ENCODE measurements at places on chromosomes 7 and 10.

DNA sequence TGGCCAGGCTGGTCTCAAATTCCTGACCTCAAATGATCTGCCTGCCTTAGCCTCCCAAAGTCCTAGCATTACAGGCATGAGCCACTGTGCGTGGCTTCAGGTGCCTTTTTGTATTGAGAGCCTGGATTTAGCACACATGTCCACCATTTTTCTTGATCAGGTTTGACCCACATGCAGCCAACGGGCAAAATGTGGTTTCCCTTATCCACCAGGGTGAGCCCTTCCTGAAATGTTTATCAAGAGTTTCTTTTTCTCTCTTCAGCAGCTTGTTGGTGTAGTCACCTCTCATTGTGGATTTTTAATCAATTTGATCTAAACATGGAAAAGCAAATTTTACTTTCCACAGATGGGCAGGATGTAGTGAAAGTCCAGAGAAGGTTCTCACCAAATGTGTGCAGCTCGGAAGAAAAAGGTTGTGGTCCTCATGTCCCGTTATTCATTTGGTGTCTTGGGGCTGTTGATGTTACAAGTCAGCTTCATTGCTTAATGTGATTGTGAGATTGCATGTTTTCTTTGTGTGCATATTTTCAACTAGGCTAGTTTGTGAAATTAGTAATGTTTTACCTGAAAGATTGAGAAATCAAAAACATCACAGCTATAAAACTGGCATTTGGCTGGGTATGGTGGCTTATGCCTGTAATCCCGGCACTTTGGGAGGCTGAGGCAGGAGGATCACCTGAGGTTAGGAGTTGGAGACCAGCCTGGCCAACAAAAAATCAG lies 28.9 kb downstream of the GUSB start:
- no peak for DNase-seq

GRCh38 chr10:74544106-74544505 lies 282.3 kb upstream of the KAT6B start:
- no peak for DNase-seq

DNA sequence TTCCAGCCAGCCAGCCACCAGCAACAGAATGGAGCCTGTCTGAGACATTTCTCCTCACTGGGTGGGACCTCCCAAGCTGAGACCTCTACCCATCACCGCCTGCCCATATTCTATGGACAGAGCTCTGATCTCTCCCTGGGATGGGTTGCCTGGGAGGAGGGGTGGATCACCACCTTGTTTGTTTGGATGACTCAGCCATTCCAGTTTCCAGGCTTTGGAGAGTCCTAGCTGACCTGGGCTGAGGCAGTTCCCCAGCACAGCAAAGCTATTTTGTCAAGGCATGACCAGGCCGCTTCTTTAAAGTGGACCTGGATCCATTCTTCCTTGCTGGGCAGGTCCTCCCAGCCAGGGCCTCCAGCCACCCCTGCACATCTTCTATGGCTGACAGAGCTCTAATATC lies 982.3 kb downstream of the DNAJB9 start:
- no peak for DNase-seq

DNA sequence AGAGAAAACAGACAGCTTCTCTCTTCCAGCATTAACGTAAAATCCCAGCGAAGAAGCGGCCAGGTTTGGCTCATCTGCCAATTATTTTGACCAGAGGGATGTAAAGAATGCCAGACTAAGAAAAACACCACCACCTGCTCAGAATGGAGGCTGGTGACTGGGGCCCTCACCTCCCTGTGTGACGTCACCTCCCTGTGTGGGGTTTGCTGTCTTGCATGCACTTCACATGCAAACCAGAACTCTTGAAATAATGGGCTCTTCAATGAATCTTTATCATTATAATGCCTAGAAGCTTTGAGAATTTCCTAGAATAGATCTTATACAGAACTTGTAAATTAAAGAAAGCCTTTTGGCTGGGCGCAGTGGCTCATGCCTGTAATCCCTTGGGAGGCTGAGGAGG lies 101.8 kb upstream of the WAC start:
- no peak for DNase-seq

DNA sequence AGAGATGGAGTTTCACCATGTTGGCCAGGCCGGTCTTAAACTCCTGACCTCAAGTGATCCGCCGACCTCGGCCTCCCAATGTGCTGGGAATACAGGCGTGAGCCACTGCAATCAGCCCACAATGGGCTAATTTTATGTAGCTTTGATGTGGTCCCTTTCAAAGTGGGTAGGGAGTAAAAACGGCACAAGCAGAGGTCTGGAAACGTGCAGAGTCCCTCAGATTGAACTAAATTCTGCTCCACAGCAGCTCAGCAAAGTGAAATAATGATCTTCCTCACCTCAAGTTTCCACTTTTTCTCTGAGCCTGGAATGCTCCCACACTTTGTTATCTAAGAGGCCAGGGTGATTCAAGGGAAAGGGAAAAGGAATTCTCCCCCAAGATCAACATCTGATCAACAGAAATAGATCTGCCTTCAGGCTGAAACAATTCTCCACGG lies 6.1 kb downstream of the CCDC3 start:
- no peak for DNase-seq

DNA sequence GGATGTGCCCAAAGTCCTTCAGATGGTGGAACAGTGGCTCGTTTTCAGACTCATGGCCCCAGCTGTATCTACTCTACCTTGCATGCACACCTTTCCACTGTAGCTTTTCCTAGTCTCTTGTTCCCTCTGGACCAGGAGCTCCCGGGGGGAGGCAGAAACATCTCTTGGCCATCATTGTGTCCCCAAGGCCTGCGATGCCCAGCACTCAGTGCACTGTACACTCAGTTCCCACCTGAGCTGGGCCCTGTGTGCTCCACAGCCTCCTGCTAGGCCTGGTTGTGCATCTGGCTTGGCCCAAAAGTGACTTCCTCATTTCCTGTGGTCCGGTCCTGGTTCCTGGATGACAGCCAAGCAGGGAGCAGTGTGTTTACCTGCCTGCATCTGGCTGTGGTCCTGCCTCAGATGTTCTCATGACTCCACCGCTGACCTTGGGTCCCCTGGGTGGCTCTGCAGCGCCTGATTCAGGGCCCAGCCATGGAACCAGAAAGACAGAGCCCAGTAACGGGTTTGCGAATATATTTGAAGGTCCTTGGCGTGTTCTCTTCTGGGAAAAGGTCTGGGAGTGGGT lies 9.9 kb upstream of the DOCK1 start:
- no peak for DNase-seq

DNA sequence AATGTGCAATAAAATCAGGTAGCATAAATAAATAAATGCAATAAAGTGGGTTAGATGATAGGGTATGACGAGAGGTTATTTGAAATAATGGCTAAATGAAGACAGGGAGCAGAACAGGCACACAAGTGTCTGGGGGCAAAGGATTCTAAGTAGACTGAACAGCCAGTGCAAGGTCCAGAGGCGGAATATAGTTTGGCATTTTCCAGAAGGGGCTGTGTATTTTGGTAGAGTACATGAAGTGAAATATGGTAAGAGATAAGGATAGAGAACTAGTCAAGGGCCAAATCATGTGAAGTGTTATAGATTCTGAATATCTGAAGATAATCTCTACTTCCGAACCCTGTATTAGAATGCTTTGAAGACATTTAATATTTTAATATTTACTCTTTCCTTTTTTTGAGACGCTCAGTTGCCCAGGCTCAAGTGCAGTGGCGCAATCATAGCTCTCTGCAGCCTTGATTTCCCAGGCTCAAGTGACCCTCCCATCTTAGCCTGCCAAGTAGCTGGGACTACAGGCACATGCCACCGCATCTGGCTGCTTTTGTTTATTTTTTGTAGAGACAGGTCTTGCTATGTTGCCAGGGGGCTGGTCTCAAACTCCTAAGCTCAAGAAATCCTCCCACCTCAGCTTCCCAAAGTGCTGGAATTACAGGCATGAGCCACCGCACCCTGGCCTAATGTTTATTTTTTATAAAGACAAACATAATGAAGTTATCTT lies 44.4 kb upstream of the CD36 start:
- DNase-seq: no peak

DNA sequence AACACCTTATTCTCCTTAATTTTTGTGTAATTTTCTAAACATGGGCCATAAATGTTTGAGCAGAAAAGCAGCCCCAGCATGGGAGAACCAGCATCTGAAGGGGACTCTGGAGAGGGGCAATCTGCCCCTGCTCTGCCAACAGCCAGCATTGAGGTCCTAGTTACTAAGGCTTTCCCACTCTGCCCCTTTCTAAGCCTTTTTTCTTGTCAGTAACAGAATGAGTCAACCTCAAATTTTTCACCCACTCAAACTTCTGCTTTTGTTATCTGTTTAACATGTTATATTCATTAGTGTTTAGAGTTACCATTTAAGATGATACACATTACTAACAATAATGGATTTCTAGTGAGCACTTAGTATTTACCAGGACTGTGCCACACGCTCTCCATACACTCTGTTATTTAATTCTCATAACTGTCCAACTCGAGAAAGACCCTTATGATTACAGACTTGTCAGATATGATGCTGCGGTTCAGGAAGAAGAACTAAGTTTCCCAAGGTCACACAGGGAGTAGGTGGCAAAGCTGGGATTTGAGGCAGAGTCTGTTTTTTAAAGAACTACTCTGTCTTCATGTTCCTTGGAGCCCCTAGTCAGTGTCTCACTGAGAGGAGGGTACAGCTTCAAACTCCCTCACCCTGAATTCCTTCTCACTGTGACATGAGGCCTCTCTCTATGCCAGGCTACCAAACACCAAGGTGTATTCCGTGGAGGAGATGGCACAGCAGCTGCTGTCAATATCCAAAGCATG lies 19.9 kb upstream of the GPAM start:
- no peak for DNase-seq

DNA sequence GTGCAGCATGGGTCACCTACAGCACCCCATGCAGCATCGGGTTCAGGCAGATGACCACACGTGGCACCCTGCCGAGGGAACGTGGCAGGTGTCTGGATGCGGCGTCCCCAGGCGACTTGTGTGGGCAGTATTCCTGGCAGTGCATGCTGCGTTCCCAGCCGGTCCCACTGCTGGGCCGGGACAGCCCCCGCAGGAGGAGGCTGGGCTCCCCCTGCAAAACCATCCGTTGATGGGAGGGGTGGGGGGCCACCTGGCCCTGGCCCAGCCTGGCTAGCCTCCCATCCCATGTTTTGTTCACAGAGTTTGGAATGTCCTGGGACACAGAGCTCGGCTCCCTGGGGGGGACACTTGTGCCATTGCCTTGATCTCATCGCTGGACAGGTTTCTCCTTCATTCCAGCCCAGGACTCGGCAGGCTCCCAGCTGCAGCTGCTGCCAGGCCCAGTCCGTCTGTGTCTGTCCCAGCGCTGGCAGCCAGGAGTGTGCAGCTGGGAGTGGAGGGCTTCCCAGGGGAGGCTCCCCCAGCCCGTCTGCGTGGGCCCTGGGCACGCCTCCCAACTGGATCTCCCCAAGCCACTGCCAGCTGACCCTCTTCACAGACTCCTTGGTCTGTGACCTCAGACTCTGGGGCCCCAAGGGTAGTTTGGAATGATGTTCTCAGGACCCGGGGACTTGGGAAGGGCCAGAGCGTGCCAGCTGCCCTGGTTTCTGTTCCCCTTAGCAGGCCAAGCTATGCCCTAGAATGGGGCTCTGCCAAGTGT lies 32.6 kb downstream of the TMEM270 start:
- DNase-seq: no peak

- no peak for DNase-seq
Observed at GRCh38 chr7:93232673-93233018, 480 bp downstream of the VPS50 start.

DNA sequence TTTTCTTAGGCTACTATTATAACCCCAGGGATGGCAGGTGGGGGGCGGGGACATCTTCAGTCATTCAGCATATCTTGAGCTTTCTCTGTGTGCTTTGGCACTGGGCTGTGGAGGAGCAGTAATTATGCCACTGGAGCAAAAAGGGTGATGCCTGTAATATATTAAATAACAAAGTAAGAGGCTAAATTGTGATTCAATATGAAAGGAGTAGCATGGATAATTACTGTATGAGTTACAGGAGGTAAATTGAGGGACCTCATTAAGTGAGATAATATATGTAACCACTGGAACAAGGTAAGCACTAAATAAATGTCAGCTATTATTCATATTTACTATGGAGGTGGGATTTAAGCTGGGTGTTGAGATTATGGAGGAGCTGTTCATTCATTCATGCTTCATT lies 3.3 kb upstream of the STN1 start:
- DNase-seq: no peak

GRCh38 chr7:6385110-6385781 lies 62.5 kb downstream of the DAGLB start:
- peak; percentile 94 for DNase-seq

DNA sequence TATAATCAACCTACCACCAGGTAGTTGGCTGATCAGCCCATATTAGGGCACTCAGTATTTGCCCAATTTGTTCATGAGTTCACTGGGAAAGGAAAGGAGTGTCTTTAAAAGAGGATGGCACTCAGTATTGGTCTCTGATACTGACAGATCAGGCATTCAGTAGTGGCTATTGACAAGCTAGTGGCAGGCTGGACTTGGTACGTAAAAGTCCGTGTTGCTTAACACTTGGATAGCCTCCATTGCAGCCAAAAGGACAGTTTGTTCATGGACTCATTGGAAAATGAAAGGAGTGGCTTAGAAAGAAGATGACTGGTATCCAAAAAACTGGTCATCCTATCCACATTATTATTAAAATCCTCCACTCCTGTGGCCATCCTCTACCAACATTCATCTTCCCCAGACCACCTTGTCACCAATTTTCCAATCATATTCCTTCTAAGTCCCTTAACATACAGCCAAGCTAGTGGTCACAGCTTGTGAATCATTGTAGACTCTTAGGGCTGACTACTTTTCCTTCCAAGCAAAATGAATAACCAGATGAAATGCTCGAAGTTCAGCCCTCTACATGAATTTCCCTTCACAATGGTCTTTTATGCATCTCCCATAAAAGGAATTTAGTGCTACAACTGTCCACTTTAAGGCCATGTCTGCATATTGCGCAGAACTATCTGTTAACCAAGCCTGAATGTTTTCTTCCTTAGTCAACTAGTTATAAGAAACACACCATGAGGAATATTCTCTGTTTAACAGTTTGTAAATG lies 78.6 kb upstream of the MAGI2 start:
- no peak for DNase-seq

GRCh38 chr10:89162596-89162995 lies 44.5 kb downstream of the CH25H start:
- DNase-seq: no peak

- no peak for DNase-seq
Observed at GRCh38 chr10:3570855-3571266, 214.1 kb downstream of the KLF6 start.

DNA sequence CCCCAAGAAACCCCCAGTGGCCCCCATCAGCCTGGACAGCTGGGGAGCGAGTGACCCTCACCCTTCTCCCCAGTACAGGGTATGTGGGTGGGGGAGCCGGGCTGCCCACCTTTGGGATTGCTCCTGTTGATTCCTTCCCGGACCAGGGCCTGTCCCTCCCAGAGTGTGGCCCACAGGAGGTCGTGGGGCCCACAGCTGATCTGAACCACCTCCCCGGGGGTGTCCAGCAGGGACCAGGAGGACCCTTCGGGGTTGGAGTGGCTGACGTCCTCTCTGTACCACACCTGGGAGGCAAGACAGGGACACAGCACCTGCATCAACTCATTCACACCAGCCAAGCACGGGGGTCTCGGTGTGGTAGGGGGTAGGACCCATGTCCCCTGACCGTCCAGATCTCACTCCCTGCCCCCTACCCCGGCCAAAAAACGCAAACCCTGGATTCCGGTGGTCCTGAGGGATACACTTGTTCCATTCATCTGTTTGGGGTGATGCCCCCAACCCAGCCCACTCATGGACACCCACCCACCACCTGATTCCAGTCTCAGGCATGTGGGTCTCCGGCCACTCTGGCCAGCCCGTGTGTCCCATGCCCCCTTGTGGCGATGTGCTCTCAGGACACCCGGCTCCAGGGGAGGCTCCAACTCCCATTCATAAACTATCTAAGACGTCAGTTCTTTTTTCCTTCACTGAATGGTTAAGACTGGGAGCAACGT lies 10.9 kb downstream of the TECPR1 start:
- DNase-seq: no peak

Measured in retinal pigment epithelial cell (primary cell).